ENCODE measurements at places on chromosomes 7 and 10. TPM values are rescaled to one million over a fixed set of nuclear protein-coding genes. Genes with fewer than 3 reads are reported as not detected.

PALD1 gene
- total RNA-seq, result 6.5 TPM

DKK1 gene
- total RNA-seq, result 341 TPM

IL6 gene
- 7.2 TPM for total RNA-seq

CYP3A7 gene
- not detected for total RNA-seq

CUL1 gene
- total RNA-seq, result 64.5 TPM

MRLN gene
- not detected for total RNA-seq

HOXA3 gene
- 10.8 TPM for total RNA-seq

NEUROD6 gene
- not detected for total RNA-seq

OR2A42 gene
- not detected for total RNA-seq

CFAP58 gene
- 0.09 TPM for total RNA-seq

Data from A549 treated with CpdA at 1 μM for 4 hours (cell line).